ENCODE measurements at places on chromosomes 13 and 19.

- DNase-seq: no peak
Observed at GRCh38 chr13:48695776-48696175, 42.0 kb downstream of the CYSLTR2 start.

- no peak for DNase-seq
Observed at GRCh38 chr19:2188708-2189385, 25.1 kb downstream of the DOT1L start.

DNA sequence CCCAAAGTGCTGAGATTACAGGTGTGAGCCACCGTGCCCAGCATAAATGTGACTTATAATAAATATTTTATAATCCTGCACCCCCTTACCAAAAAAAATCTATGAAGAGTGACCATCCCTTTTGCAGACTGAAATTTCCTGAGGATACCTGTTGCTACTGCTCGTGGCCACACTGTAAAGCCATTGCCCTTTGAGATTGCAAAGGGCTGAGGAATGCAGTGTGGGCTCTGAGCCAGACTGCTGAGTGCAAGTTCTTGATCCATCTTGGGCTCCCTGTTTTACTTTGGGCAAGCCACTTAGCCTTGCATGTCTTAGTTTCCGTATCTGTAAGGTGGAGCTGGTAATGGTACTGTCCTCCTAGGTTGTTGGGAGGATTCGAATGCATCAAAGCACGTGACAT, 23.4 kb downstream of the SIPA1L3 start:
- DNase-seq: no peak

- DNase-seq: no peak
Observed at GRCh38 chr19:11576227-11576626, 1.2 kb downstream of the ACP5 start.

DNA sequence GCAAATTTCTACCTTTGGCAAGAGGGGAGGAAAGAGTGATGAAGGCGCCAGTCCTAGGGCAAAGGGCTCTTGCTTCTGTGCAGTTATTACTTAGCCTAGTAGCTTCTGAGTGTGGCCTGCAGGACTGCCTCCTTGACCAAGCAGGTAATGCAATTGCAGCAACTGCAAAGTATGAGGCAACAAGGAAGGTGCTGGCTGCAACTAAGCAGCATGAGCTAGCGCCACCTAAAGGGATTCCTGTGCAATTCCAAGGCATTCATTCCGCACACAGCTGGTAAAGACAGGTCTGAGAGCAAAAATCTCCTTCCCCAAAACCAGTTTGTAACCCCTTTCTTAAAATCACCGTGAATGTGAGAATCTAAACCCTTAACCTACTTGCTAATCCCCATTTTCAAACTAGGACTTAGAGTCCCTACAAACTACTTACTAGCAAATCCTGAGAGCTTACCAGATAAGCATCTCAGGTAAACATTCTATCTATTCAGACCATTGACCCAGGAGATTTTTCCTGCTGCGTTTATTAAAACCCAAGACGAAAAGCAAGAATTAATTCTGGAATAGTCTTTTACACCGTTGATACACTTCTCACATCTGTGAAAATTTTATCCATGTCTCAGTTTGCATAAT, 62.9 kb downstream of the DCT start:
- peak; percentile 67 for DNase-seq

- DNase-seq: peak; percentile 34
Observed at GRCh38 chr19:2731181-2731995, 8.4 kb downstream of the SLC39A3 start.

- DNase-seq: no peak
Observed at GRCh38 chr19:30393729-30394480, 21.7 kb downstream of the ZNF536 start.

Measured in iPS-NIHi11 (cell line).